ENCODE measurements at places on chromosomes 2 and 18.

DNA sequence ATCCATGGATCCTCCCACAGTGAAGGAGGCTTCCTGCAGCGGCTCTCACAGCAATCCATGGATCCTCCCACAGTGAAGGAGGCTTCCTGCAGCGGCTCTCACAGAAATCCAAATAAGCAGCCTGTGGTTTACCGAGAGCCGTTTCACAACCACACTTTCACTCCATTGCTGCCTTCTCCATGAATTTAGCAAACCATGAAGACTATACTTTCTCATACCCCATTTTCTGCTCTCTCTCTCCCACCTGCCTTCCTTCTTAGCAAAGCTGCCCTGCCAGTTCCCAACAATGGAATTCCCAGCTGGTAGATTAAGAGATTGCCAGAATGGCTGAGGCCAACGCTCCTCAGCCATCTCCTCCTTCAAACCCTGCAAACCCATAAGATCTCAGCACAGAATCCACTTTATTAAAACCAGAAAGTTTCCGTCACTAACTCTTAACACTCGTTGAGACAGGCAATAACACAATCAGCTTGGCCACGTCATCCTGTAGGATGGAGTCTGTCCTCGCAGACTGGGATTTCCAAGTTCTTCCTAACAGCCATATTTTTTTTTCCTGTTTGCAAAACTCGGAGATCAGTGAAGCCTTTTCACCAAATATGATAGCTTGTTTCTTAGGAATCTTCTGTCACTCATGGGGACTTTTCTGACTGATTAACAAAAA is 162.2 kb downstream of the PXDN start:
- no peak for DNase-seq

DNA sequence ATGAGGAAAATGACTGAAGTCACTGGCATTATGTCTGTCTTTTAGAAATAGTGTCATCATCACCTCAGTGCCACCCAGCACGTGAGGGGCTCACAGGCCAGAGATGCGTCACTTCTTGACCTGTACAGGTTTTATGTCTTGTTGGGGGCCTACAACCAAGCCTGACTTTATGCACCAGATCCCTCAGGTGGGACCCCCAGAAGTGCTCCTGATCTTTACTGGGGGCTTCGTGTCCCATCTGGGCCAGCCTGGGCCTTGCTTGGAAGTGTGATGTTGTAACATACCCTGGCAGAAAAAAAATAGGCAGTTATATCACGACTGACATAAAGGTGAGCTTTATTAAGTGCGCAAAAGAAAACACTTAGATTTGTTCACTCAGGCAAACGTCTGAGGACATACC is 21.5 kb upstream of the GNAL start:
- DNase-seq = no peak

- DNase-seq = no peak
Observed at GRCh38 chr18:13620818-13621445, 105.4 kb downstream of the FAM210A start.

- no peak for DNase-seq
Observed at GRCh38 chr2:71291398-71291797, 40.2 kb upstream of the ZNF638 start.

DNA sequence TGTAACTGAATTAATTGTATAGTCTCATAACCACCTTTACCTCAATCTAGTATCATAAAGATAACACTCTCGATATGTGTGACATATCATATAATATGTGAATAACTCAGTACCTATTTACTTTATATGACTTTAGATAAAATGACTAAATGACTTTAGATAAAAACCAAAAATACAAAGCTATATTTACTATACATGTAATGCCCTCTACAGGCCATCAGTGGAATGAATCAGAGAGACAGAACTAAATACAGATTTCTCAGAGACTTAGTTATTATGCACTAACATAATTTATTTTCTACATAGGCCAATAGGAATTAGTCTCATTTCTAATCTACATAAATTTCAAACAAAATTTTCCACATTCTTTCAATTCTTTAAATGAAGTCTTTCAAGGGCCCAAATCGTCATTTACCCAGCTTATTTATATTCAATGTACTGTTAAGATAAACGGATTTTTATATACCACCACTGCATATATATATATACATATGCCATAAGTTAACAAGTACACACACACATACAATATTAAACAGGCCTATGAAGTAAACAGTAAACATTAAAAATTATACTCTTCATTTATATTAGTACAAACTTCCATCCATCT is 219.9 kb downstream of the EXOC6B start:
- no peak for DNase-seq

GRCh38 chr2:30271301-30271700 is 40.0 kb downstream of the LBH start:
- DNase-seq = no peak
